ENCODE measurements at places on chromosomes 13 and 19.

DNA sequence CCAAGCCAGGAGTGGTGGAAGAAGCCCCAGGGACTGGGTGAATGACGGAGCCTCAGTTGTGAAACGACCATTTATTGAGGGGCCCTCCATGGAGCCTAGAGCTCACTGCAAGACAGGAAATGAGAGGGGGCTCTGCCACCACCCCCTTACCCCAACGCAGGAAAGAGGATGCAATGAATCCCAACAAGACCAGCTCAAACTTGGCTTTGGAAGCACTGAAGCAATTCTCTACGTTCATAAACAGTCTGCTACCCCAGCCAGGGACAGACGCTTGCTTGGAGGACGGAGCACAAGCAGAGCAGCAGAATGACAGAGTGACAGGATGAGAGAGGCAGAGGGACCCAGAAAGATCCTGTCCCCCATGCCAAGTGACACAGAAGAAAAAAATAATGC lies 1.0 kb downstream of the PRKACA start:
- DNase-seq: no peak

DNA sequence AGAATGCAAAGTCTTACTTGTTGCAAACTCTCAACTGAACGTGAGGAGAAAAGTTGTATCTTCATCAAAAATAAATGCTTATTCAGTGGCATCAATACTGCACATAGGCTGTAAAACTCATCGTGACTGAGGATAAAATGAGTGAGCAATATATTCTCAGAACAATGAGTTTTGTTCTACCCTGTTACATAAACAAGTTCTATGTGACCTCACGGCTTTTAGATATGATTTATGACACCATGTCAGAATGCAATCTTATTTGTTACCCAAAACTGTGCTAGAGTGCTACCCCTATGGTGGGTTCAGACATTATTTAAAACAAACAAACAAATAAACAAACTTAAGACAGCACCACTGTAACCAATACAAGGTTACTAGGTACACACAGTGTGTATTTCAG lies 55.4 kb downstream of the FOXO1 start:
- DNase-seq: no peak

DNA sequence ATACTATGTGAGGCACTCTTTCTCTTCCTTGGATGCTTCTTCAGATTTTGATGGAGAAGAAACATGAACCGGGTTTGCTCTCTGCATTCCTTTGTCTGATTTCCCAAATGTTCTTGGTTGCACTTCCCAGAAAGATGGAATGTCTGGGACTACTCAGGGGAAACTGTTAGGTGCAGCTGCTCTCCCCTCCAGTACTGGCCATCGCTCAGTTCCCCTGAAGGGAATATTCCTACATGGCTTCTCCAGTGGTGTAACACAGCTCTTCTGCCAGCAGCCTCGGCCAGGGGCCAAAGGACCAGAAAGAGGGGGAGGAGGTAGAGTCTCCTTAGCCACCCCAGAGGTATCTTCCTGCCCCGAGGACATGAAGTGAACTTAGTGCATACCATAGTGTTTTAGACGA lies 33.5 kb upstream of the SPRY2 start:
- no peak for DNase-seq

DNA sequence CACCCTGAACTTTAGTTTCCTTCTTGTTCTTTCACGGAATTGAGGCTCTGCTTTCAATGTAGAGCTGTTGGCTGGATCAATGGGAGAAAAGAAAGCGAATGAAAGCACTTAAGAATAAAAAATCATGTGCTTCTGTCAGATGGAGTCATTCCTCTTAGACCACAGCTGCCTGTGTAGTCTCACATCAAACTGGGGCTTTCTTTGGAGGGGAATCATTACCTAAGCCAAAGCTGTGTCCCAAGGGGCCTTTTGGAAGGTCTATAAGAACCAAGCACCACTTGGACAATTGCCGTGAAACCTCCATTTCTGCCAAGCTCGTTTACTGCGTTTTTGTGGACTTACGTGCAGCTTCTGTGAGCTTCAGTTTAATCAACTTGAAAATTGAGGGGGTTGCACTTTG lies 44.2 kb upstream of the RNF113B start:
- no peak for DNase-seq

- DNase-seq: no peak
Measured at GRCh38 chr19:23913931-23914330, 755 bp upstream of the ZNF726 start.

DNA sequence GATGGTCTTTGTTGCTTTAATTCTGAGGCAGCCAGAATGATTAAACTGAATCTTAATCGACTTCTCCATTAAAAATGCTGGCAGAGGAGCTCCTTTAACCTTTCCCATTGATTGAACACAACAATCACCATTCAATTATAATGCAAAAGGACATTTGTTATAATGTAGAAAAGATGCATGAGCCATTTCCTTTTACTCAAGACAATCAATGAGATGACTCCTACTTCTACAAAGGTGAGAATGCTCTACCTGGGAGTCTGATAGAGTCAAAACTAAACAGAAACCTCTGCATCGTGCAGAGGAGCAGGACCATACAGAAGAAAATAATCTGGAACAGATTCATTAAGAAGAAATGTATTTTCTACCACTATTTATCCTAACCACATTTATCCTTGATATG lies 253.6 kb upstream of the DACH1 start:
- DNase-seq: no peak

- no peak for DNase-seq
Measured at GRCh38 chr13:108210551-108210950, 4.8 kb downstream of the LIG4 start.

GRCh38 chr13:62631124-62631523 lies 1215.5 kb upstream of the PCDH20 start:
- no peak for DNase-seq

GRCh38 chr13:71254384-71254783 lies 612.6 kb downstream of the DACH1 start:
- no peak for DNase-seq

GRCh38 chr13:99153219-99153618 lies 47.4 kb upstream of the UBAC2 start:
- DNase-seq: no peak

DNA sequence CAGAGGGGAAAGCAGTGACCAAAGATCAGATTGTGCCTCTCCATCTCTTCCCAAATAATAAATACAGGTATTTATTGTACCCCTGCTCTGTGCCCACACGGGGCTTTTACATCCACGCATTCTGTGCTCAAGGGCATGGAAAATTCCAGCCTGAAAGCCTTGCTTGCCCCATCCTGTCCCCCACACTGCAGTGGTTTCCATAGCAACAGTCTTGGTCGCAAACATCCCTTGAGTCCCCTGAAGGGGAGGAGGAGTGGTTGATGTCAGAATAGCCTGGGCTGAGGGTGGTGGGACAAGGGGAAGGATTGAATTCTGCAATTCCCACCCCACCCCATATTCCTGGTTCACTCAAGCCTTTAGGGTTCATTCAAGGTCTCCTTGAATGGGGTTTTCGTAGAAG lies 41.0 kb upstream of the USP29 start:
- no peak for DNase-seq

- no peak for DNase-seq
Measured at GRCh38 chr13:75724752-75725517, 88.8 kb downstream of the LMO7 start.

DNA sequence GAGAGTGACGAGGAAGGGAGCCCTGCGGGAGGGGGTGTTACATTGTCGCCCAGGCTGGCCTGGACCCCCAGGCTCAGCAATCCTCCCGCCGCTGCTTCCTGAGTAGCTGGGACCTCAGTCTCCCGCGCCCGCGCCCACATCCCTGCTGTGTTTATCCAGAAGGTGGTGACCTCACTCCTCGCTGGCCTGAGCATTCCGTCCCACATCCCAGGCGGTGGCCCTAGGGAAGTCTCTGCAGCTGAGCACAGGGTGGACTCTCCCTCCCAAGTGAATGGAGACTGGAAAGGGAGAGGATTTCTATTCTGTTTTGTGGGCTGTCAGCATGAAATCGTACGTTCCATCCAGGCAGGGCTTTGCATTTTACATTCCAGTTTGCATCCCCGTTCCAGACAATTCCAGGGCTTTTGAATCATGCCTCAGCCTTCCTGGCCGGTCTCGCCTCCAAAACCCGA lies 401 bp upstream of the ZNF765 start:
- no peak for DNase-seq

DNA sequence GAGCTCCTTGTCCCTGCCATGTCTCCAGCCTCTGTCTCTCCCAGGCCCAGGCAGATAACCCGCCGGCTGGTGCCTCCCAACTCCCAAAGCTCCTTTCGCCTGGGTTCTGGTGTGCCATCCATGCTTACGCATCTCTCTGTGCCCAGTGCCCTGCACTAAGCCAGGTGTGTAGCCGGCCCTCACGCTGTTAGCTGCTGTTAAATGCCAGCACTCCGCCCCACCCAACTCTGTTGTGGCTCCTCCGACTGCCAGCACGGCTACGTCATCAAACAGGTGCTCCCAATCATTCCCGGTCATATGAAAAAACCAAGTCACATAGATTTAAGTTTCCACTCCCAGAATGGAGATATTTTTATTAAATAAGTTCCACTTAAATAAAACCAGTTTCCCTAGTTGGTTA lies 7.0 kb upstream of the HSPH1 start:
- DNase-seq: no peak

DNA sequence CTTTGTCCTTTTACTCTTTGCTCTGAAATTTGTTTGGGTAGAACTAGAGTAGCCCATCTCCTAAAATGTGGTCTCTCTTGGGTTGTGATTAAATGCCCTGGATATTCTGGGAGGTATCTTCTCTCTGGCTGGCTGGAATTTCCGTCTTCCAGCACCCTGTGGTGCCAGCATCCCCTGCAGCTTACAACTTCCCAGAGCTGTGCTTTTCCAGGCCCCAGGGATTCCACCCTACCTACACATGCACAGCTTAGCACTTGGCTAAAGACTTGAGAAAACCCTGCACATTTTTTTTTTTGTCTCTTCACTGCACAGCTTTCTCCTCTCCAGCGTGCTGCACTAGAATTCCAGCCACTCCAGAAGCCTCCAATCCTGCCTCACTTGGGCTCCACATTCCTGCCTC lies 334.7 kb downstream of the IRS2 start:
- no peak for DNase-seq

DNA sequence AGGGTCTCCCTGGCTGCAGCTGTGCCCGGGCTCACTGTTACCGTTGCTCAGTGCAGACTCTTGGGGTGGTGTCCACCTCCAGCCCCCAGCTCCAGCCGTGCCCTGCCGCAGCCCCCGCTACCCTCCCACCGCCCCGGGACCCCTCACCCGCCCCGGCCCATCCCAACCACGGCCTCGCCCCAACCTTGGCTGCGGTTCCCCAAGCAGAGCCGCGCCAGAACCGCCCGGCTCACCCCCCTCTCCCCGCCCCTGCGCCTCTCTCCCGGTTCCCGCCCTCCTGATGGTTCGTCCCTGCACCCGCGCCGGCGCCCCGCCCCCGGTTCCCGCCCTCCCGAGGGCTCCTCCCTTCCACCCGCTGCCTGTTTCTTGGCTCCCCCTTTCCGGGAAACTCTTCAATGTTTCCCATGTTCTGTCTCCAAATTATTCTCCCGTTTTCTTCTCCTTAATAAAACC lies 40.3 kb downstream of the ANKRD10 start:
- peak; percentile 49 for DNase-seq

DNA sequence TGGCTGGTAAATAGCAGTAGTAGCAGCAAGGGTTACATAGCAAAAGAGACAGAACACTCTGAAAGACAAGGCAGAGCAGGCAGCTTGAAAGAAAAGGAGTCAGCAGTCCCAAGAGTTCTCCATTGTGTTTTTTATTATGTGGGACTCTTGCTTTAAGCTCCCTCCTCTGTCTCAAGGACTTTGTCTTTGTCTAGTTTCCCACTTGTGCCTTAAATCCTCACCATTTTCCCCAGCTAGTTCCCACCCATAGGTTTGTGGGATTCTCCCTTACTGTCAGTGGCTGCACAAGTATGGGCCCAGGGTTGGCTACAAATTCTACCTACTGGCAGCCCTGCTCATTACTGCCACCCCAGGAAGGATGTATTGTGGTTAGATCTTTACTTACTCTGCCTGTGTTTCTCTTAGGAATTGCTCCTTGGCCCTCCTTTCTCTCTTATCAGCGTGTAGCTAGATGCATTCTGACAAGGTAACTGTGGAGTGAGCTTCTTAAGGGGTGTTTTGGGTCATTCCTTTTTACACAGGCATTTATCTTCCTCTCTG lies 413.4 kb upstream of the PCDH9 start:
- no peak for DNase-seq

- peak; percentile 59 for DNase-seq
Measured at GRCh38 chr13:26971990-26972887, 199.4 kb downstream of the USP12 start.

GRCh38 chr19:16349551-16350152 lies 25.0 kb downstream of the KLF2 start:
- no peak for DNase-seq

DNA sequence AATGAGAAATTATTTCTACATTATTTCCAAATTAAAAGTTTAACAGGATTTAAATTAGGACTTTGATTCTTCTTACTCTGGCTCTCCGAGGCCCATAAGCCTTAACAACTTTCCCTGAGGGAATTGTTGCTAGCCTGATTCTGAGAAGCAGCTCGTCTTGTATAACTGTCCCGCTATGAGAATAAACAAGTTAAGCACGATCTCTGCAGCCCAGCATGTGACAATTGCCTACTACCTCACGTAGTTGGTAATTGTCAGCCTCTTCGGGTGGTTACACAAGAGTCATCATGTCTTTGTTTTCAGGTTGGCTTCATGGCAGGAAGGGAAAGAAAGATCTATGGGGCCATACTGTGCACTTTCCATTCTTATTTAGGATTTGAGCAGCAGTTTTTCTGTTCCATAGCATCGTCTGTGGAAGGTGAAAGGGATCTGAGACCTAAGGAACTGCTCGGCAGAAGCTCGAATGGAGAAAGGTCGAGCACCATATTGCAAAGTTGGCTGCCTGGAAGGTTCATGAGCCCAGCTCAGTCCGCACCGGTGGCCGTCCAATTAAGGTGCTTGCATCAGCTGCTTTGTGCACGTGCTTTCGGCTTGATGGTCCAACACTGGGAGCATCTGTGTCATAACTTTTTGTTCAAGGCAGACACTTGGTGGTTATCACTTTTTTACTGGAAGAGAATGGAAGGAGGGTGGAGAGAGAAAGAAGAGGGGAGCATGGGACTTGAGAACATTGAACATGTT lies 1.8 kb upstream of the STARD13 start:
- no peak for DNase-seq

- DNase-seq: no peak
Measured at GRCh38 chr19:11658970-11659369, 61.7 kb downstream of the ZNF627 start.

All from activated CD8-positive, alpha-beta T cell treated with anti-CD3 and anti-CD28 coated beads for 36 hours (primary cell).